Tracheal epithelial cell (primary cell): ENCODE measurements at places on chromosomes 12 and 14. TPM values are rescaled to one million over a fixed set of nuclear protein-coding genes. Genes with fewer than 3 reads are reported as not detected.

EXOC5 gene
- 51.2 and 54.5 TPM in 2 replicates for total RNA-seq

KIF5A gene
- total RNA-seq: under 0.01 TPM in 1 of 2 replicates, not detected in the other

CERS5 gene
- 17.9 and 26.7 TPM in 2 replicates for total RNA-seq

SIRT4 gene
- 0.96 and 3.2 TPM in 2 replicates for total RNA-seq

FLVCR2 gene
- 1.7 and 2.8 TPM in 2 replicates for total RNA-seq
